ENCODE measurements at places on chromosomes 3 and 15.
A peak's percentile ranks its signal among the peaks of the same experiment; 100 is the strongest.

GRCh38 chr15:63256433-63257274 lies 20.8 kb upstream of the APH1B start:
- DNase-seq = no peak

DNA sequence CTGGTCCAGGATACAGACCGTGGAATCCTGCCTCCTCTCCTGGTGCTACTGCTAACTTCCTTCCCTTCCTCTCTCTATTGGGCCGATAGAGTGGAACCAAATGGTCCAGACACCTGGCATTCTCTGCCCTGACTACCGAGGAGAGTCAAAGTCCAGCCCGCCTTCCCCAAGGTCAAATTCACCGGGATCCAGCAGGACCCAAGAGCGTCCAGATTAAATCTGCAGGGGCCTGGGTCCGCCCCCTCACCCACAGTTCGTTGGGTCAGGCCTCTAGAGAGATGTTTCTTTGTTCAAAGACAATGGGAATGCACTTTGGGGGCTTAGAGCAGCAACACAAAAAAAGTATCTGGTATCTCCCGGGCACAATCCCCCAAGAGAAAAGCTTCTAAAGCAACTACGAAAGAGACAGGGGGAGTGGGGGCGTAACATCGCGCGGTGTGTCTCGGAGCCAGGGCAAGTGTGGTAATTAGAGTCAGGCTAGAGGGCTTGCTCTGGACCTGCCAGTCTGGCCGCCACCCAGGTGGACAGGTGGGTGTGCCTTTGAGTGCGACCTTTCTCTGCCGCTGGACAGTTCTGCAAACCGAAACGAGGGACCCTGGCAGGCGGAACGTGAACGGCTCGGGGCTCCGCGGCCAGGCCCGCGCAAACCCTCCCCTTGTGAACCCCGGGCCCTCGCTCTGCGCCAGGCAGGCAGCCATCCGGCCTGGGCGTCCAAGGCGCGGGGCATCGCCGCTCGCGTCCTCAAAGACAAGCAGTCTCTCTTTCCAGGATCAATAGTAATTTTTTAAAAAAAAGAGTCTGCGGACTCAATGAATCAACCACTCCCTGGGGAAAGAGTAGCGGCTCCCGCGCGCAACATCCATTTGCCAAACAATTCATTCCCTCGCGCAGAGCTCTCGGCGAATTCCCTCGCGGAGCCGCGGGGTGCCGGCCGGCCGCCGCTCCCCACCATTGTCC lies 806 bp downstream of the KLHL25 start:
- peak; percentile 36 for DNase-seq

DNA sequence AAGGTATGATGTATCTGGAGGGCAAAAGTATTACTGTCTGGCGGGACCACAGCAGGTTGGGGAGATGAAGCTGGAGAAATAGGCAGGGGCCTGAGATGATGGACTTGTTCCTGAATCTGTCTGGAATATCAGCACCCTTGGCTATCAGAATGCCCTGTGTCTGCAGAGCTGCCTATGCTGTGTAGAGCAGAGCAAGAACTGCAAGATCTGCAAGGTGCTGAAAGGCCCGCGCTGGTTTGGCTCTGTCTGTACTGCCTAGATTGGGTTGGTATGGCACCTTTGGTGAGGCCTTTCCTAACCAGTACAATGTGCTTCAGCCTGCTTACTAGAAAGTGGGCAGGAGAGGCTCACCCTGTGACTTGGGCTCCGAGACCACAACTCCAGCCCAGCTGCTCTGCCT lies 96.8 kb downstream of the WDR76 start:
- DNase-seq = no peak

DNA sequence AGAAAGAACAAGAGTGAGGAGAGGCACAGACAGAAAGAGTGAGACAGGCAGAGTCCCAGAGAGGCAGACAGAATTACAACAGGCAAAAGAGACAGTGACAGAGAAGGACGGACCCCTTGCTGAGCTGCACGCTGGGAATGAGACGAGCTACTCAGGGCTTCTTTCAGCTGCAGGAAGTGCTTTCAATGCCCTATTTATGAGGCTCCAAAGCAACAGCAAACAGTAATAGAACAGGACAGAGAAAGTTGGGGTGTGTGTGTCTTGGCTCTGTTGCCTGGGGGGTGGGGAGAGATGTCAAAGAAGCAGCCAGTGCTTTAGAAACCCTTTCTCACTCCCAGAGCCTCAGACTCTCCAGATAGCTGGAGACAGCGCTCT lies 502 bp upstream of the TIMP4 start:
- no peak for DNase-seq

DNA sequence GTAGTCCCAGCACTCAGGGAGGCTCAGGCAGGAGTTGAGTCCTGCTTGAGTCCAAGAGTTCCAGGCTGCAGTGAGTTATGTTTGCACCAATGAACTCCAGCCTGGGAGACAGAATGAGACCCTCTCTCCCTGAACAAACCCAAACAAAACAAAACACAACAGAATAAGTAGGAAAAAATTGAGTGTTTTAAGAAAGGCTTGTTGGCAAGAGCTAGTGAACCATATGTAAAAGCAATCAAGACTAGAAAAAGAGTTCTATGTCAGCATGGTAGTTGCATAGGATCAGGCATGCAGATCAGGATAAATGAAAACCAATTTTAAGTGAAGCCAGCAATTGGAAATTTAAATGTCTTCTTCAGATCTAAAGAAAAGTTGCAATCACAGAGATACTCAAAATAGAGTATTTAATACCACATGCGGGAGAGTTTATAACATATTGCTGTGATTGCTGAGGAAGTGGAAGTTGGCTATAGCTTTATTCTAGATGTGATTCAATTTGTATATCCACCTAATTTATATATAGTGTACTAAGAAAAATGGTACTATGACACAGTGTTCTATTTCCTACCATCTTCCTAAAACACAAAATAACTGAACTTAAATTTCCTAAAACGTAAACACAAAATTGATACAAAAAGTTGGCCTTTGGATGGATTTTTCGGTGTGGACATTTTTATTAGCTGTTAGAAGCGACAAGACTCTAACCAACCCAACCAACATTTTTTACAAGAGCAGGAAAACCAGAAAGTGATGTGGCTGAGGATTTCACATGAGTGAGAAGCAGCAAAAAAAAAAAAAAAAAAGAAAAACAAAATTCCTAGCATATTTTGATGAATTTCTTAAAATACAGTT lies 101.9 kb upstream of the ROBO1 start:
- DNase-seq = no peak

DNA sequence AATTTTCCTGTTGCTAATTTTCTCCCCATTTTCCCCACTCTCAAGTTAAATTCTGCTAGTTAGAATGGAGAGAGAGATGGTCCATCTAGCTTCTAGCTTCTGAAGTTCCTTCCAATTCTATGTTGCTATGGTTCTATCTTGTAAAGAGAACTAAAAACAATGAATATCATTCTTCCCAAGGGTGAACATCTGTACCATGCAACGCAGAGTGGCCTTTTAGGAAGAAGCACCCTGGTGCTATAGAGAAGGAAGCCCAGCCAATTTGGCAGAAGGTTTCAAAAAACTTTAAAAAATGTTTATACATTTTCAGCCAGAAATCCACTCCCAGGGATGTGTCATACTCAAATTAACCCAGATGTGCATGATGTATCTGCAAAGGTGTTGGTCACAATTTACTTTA lies 149.1 kb downstream of the SEMA6D start:
- no peak for DNase-seq

- no peak for DNase-seq
Observed at GRCh38 chr3:46719044-46719565, 1.4 kb upstream of the PRSS50 start.

DNA sequence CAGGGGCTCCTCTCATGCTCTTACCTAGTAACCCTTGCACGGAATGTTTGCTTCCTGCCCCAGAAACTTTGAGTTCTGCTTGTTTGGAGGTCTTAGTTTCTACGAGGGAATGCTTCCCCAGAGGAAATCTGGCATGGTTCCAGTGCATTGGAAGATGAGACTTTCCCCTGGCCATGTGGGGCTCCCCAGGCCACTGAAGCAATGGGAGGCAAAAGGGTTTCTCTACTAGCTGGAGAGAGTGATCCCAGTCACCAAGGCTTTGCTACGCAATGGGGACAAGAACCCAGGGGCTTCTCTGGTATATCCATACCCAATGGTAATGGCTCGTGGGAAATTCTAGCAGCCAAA lies 44.2 kb upstream of the RPL32 start:
- no peak for DNase-seq

GRCh38 chr15:61064651-61065050 lies 164.5 kb downstream of the RORA start:
- DNase-seq = no peak

DNA sequence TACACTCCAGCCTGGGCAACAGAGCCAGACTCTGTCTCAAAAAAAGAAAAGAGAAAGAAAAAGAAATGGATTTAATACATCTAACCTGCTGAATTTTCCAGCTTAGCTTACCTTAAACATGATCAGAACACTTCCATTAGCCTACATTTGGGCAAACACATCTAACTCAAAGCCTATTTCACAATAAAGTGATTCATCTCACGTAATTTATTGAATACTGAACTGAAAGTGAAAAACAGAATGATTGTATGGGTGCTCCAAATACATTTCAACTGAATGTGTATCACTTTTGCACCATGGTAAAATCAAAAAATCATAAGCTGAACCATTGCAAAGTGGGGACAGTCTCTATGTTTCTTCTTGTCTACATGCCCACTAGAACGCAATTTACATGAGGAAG lies 9.0 kb downstream of the PIK3R4 start:
- DNase-seq = no peak

GRCh38 chr3:34109846-34110245 lies 311.4 kb downstream of the PDCD6IP start:
- no peak for DNase-seq

- no peak for DNase-seq
Observed at GRCh38 chr3:75218577-75218976, 445.6 kb upstream of the FRG2C start.

- DNase-seq = no peak
Observed at GRCh38 chr15:78810003-78810361, 1.3 kb downstream of the ADAMTS7 start.

DNA sequence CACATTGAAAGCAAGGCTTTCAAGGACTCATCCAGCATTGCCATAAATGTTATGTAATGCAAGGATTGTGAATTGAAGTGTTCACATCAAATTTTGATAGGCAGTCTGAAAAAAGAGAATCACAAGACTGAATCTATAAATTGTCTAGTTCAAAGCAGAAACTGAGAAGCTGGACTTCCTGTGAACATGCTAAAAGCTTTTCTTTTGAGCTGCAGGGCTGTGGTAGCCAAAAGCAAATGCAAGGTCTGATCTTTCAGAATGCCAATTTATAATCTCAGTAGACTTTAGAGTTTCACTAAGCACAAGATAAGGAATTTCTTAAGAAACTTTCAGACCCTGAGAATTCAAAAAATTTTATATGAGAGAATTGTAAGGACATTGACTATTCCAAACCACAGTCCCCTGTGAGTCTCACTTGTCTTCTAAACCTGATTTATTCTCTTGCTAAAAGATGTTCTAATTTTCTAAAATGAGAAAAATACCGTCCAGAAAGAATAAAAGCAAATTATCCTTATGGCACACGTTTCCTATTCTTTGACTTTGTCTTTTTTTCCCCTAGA lies 1700.3 kb downstream of the OTOL1 start:
- no peak for DNase-seq

DNA sequence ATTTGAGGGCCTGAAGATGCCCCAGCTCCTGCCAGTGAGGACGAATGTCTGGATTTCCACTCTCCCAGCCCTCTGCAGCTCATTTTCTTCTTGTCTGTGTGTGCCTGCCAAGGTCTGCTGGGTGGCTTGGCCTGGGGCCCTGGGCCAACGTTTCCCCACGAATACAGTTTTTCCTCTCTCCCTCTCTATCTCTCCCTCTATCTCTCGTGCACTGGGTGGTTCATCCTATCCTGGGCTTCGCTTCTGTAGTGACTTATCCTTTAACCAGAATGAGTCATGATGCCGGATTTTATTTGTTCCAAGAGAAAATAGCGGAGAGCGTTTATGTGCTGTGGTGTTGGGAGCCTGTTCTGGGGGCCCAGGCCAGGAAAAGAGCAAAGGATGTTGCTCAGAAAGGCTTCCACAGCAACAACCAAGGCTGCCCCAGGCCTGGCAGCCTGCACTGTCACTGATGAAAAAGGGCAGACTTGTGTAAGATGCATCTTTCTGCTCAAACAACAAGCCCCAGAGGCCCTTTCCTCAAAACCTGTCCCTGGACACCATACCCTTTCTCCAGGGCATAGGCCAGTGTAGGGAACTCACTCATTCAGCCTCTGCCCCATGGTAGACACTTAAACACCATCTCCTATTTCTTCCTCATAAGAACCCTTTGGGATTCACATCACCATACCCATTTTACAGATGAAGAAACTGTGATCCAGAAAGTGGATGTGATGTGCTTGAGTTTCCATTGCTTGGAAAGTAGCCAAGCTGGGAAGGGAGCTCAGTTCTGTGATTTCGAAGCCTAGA lies 47.3 kb downstream of the ITGA11 start:
- no peak for DNase-seq

DNA sequence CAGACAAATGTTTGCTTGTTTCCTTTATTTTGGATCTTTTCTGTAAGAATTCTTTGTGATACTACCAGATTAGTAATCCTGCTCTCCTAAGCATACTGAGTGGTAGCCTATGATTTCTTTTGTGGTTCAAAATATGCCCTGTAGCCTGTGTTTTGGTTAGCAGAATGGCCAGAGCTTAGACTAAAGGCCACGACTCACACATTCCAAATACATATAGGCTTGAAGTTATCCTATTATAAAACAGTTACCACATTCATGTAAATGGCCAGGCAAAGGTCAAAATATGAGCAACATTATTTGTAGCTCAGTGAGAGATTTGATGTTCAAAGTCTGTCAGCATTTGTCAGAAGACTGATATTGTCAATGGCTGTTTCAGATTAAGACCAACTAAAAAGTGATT lies 84.5 kb downstream of the MITF start:
- DNase-seq = no peak

DNA sequence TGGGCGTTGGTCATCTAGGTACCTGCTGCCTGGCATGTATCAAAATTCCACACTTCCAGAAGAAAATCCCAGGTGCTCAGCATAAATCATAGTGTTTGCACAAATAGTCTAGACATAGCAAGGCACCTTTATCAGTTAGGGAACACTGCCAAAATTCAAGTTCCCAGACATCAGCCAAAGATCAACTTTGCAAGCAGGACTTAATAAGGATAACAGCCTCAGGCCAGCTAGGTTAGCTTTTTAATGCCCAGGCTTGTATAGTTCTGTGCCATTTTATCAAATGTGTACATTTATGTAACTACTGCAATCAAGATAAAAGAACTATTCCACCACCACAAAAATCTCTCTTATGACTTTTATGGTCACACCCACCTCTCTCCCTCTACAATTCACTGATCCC lies 30.7 kb downstream of the DZIP3 start:
- DNase-seq = no peak
